Activated naive CD4-positive, alpha-beta T cell treated with anti-CD3 and anti-CD28 coated beads, Interleukin-2, amount 10 ng/mL, durations not matched to agents 7 days and 5 days (primary cell): ENCODE measurements at places on chromosomes 13 and 19.

DNA sequence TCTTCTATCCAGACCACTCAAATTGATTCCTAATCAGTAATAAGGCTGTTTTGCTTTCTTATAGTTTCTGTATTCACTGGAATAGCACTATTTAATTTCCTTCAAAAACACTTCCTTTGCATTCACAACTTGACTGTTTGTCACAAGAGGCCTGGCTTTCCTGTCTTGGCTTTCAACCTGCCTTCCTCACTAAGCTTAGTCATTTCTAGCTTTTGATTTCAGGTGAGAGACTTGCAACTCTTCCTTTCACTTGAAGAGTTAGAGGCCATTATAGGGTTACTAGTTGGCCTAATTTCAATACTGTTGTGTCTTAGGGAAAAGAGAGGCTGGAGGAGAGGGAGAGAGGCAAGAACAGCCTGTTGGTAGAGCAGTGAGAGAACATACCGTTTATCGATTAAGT, 47.0 kb downstream of the SACS start:
- no peak for DNase-seq

DNA sequence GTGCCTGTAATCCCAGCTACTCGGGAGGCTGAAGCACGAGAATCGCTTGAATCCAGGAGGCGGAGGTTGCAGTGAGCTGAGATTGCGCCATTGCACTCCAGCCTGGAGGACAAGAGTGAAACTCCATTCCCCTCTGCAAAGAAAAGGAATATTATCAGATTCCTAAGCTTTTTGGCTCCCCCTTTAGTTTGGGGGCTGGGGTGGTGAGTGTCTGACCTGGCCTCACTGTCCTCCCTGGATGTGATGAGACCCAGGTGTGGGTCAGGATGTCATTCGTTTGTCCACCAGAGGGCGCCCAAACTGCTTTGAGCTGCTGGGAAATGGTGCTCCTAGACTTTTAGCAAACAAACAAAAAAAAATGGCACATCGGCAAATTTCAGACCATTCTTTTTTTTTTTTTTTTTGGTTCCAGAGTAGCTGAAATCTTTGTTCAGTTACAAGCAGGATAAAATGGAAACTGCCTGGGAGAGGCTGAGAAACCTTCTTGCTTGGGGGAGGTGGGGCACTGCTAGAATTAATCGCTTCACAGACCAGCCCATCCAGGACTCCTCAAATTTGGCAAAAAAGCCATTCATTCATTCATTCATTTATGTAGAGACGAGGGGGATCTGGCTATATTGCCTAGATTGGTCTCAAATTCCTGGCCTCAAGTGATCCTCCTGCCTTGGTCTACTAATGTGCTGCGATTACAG, 29.4 kb downstream of the SPC24 start:
- DNase-seq: peak; percentile 86

DNA sequence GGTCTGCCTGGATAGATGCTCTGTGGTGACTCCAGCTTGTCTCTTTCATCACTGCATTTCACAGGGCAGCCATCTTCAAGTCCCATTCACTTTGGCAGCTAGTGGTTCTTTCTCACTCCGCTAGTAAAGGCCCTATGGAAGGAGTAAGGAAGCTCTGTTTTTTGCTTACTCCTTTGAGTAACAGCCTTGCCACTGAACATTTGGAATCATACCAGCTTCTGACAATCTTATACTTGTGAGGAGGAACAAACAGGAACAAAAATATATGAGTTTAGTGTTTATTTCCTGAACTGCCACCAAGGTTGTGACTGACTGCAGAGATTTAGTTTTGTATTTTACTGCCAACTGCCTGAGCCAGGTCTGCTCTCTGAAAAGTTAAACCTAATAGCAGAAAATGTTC, 38.7 kb downstream of the KCTD4 start:
- DNase-seq: no peak

- no peak for DNase-seq
These were observed 3.3 kb upstream of the LRG1 start for GRCh38 chr19:4542896-4543841.

DNA sequence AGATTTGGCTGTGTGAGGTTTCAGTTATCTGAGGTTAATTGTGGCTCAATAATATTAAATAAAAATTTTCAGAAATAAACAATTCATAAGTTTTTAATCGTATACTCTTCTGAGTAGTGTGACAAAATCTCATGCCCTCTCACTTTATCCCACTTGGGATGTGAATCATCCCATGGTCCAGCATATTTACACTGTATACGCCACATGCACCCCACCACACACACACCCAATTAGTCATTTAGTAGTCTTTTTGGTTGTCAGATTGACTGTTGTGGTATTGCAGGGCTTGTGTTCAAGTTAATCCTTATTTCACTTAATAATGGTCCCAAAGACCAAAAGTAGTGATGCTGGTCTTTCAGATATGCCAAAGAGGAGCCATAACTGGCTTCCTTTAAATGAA, 66.4 kb upstream of the PCDH9 start:
- no peak for DNase-seq

GRCh38 chr19:8336072-8336569, 6.9 kb downstream of the KANK3 start:
- DNase-seq: no peak

DNA sequence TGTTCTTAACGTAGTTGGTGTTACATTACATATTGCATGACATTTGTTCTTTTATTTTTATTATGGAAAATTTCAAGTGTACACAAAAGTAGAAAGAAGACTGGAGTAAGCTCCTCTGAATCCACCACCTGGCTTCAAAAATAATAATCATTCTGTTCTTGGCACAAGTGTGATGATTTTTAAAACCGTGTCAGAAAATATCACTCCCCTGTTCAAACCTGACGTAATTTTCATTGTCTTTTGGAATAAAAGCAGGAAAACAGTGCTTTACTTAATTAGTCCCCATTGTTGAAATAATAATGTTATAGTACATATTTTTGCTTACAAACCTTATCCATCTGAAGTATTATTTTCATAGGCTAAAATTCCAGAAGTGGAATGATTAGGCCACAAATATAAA, 41.3 kb upstream of the SCEL start:
- DNase-seq: no peak

DNA sequence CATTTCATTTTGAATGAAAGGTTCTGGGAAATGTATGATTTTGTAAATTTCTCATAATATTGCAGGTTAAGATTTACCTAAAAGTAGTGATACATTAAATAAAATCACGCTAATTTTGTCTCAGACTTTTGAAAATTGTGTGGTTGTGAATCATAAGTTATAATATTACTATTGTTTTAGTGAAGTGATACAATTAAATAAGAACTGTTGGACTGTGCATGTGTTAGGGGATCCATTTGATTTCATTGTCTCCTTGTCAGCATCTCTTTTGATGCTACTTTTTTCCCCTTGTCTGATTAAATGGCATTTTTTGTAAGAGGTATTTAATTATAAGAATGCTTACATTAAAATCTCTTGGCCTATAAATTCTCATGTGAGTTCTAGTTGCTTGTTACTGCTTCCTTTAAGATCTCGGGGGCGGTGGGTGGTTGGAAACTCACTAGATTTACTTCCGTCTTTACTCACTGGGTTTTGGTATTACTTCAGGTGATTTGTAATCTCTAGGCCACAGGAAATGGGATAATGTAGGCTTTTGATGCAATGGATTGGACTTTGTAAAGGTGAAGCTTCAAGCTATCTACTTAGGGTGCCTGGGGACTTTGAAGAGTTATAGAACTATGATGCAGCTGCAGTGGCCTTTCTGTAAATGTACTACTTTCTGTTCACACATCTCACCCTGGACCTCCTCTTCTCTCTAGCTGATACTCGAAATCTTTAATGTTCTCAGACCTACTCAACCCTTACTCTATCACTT, 66.5 kb downstream of the PAN3 start:
- DNase-seq: no peak

- DNase-seq: no peak
These were observed 226.3 kb upstream of the DACH1 start for GRCh38 chr13:72093262-72093661.
